ENCODE measurements at places on chromosomes 5 and 9.

DNA sequence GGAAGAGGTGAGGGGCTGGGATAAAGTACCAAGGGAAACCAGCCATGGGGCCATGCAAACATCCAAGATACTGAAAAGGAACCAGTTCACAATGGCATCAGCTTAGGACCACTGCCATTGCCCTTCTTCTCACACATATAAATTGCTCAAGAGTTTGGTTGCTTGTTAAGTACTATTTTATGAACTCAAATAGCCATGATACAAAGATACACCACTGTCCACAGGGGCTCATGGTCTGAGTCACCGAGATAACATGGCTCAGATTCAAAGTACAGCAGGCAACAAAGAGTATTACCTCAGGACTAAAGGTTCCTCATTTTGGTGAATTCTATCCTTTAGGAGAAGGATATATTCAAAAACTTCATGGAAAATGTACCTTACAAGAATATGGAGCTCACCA is 55.6 kb downstream of the FANCC start:
- DNase-seq = no peak

GRCh38 chr9:20240498-20240897 is 381.8 kb downstream of the MLLT3 start:
- DNase-seq = no peak

DNA sequence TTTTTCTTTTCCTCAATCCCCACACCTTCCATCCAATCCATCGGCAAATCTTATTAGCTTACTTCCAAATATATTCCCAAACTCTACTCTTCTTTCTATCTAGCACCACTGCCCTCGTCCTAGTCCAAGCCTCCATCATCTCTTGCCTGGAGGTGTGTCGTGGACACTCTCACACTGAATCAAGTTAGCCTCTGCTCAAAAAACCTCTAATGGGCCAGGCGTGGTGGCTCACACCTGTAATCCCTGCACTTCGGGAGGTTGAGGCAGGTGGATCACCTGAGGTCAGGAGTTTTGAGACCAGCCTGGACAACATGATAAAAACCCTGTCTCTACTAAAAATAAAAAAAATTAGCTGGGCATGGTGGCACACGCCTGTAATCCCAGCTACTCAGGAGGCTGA is 46.2 kb downstream of the PFDN1 start:
- DNase-seq = no peak

- DNase-seq = no peak
Observed at GRCh38 chr5:173196133-173196952, 38.7 kb downstream of the NKX2-5 start.

GRCh38 chr5:90135779-90136378 is 273.7 kb downstream of the CETN3 start:
- DNase-seq = no peak
